Brain microvascular endothelial cell (primary cell): ENCODE measurements at places on chromosomes 12 and 14.

DNA sequence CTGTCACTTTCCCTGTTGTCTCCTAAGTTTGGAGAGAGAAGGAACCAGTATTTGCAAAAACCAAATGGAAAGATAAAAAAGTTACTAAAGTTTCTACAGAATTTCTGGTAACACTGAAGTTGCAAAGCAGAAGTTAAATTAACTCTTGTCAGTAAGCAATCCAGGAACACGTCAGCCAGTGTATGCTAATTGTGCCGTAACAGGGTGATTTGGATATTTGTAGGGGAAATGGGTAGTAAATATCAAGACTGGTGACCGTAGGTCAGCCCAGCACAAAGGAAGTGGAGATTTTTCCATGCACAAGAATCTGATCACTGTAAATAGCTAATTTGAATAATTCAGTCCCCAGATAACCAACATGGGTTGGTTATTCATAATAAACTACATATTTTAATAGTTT, 2.3 kb downstream of the CDKN1B start:
- DNase-seq, result no peak

DNA sequence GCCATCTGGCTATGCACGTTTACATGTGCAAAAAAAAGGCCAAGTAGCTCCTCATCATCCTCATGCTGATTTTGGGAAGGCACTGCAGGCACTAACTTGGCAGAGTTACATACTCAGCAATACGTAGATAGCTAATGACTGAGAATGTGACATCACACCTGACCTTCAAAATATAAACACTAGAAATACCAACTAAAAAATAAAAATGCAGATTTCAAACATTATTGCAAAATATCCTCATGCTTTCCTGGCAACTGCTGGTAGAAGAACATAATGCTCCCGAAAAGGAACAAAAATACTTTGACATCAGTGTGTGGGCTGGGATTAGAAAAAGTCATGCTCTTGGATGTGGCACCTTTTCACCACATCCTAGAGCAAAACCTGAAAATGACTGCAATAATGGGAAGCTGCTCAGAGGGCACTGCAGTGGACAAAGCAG, 153.2 kb upstream of the ABCD2 start:
- DNase-seq, result no peak

GRCh38 chr14:77549451-77549850, 50.8 kb upstream of the ISM2 start:
- peak; percentile 23 for DNase-seq

- no peak for DNase-seq
Measured at GRCh38 chr14:99128185-99128584, 143.8 kb downstream of the BCL11B start.

DNA sequence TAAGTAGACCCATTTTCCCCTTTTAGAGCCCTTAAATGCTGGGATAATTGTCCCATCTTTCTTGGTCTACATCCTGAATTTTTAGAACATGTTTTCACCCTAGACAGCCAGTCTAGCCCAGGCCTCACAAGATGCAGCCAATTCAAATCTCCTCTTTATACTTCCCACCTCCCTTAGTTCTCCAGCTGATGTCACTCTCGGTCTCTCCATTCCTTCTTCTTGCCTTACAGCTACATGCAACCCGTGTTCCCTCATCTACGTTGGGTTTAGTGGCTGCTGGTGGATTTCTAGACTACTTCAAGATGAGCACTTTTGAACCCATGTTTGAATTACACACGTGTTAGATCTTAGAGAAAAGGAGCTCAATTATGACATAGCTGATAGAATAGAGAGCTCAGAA, 132.0 kb downstream of the PPM1H start:
- DNase-seq, result peak; percentile 36

DNA sequence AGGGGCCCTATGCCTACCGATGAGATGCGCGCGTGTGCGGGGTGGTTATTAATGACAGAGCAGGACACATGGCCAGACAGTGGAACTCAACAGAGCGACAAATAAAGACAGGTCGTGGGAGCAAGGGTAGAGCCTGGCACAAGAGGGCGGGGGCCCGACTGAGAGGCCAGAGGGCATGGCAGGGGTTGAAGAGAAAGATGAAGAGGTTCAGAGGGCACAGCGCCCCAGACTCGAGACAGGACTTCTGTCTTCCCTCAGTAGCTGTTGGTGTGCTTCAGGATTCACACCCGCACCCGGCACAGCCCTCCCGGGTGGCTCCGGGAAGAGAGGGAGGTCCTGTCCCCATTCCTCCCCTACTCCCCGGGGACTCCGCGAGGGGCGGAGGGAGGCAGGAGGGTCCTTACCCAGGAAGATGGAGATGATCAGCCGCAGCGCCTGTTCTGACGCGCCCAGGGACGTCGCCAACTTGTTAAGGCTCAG, 366 bp downstream of the LPCAT3 start:
- peak; percentile 4 for DNase-seq

DNA sequence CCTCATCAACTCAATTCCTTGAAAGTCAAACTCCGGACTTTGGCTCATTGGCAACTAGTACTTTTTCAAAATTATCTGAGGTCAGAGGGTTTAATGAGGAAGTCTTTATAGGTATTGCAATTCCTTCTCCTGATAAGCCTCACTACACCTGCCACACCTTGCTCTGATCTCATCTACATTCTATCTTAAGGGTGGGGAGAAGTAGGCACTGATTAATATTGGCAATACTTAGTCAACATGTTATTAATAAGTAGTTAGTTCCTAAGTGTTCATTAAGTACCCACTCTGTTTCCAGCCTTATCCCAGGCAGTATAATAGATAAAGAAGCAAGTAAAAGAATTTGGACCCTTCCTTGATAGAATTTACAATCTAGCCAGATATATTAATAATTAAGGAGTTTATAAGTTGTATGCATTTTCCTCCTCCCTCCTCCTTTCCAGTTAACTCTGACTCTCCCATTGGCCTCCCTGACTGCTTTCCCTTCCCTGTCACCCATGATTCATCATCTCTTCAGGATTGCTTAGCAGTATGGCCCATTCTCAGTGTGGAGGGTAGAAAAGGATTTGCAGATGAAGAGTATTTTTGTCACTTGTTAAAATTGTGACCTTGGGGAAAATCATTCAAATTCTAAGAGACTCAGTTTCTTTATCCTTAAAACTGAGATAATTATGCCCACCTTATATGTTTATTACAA, 231.0 kb upstream of the ATP2B1 start:
- no peak for DNase-seq
